ENCODE measurements at places on chromosomes 12 and 14.

- DNase-seq = no peak
Observed at GRCh38 chr14:88025313-88025712, 20.4 kb downstream of the GPR65 start.

- no peak for DNase-seq
Observed at GRCh38 chr12:116556964-116557698, 2.0 kb upstream of the MAP1LC3B2 start.

- DNase-seq = no peak
Observed at GRCh38 chr14:77520555-77520954, 21.9 kb upstream of the ISM2 start.

DNA sequence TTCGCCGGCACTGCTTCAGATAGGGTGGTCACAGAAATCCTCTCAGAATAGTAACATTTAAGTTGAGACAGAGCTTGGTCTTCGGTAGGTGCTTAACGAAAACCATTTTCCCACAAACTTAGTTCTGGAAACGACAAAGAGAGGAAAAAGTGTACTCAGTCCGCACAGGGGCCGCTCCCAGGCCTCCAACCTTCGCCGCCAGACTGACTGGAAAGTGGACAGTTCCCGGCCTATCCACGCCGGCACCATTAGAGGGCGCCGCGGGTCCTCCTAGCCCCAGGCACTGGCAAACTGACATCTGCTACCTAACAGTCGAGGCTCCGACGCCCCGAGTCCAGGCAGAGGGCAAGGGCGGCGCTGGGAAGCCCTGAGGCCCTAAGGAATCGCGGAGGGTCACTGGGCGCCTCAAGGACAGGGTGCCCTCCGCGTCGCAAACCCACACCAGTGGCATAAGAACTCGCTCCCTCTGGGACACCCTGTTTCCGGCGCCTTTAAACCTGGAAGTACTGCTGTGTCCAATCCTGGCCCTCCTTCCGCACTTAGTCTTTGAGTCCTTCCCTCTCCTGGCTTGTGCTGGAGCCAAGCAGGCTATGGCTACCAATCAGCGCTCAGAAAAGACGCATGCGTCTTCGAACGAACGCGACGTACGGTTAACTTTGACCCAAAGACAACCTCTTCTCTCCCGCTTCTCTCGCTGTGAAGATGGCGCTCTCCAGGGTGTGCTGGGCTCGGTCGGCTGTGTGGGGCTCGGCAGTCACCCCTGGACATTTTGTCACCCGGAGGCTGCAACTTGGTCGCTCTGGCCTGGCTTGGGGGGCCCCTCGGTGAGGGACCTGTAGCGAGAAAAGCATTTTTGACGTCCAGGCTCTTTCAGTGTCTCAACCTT is at the start of gene LETMD1:
Gene LETMD1 (plus strand): TSS at position 673 of the 886 bp plus-strand sequence. CDS start 30 bp downstream, at position 703.
- peak; percentile 78 for DNase-seq

DNA sequence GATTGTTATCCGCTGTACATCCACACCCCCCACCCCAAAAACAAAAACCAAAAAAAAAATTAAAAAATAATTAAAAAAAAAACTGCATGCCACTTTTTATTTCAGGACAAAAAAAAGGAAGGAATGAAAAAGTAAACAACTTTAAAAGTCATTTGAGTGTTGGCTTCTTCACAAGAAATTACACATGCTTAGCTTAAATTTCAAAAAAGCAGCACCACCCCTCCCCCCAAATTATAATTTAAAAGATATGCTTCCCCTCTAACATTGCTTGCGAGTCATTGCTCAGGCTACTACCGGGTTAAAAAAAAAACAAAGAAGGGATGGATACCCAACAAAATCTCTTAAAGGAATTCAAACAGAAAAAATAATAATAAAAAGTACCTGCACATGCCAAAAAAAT is 98.5 kb downstream of the BCL11B start:
- DNase-seq = no peak

- no peak for DNase-seq
Observed at GRCh38 chr14:80956922-80957321, 1.5 kb downstream of the TSHR start.

- no peak for DNase-seq
Observed at GRCh38 chr14:104387022-104388010, 192.2 kb upstream of the C14orf180 start.

DNA sequence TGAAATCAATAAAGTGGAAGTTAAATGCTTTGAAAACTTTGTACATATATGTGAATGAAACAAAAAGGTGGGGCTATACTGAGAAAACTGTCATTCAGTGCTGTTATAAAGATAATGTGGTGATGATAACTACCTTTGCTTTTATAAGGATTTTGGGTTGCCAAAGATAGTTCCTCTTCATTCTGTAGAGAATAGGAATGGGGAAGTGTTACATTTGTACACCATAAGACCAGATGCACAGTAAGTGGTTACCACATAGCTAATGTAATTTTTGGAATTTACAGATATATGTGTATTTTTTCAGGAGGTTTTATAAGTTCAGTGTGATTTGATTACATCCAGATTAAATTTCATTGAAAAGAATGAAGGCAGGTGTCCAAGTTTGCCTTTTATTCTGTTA is 18.1 kb downstream of the RAB21 start:
- no peak for DNase-seq

DNA sequence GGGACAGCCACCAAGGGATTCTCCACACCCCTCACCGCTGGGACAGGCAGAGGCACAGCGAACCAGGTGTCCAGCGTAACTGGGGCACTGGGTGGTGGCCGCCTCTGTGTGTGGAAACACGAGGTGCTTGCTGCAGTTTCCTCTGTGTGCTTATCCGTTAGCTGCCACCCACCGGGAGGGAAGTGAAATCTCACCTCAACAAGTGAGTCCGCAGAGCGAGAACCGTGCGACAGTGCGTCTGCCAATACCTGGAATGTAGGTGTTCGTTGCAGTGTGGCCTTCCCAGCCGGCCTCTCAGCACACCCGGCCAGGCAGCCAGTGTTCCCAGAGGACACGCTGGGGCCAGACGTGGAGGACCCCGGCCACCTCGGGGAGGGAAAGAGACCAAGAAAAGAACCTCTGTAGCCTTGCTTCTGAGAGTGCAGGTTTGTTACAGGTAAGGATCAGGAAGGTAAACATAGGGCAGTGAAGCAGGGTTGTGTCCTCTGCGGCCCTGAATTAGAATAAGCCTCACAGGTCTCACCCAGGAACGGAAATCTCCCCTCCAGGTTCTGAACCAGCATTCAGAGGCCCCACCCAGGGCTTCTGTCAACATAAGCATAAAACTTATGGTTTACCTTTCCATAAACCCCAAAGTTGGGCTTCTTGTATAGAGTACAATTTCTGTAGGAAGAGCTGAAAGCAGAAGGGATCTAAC is 1.5 kb downstream of the BCL2L14 start:
- no peak for DNase-seq

DNA sequence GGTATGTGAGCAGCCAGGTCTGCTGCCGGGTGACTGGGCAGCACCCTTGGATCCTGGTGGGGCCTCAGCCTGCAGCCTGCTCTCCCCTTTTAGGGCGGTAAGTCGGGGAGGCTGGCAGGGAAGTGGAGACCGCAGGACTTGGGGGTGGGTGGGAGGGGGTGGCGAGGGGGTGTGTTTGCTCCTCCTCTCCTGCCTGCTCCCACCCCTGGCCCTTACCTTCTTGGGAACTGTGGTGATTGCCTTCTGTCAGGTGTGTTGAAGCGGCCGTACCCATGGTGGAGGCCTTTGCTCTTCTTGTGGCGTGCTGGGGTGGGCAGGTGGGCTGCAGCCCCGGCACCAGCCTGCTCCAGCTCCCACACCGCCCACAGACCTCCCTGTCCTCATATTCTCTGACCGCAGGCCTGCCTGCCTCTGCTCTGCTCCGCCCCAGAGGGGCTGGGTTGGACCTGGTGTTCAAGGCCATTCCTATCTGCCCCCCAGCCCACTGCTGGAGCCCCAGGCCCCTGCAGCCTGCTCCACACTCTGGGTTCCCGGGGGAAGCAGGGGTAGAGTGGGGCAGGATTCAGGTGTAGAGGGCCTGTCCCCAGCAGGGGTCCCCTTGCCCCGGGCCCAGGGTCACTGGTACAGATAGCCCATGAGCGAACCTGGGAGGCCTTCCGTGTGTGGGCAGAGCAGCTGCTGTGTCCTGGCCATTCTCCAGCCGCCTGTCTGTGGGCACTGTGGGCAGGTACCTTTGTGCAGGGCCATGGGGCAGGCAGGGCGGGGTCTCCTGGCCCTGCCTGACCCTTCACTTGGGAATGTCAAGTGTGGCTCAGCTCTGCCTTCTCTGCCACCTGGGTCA is 5.2 kb downstream of the TEDC1 start:
- DNase-seq = no peak

Data from activated CD8-positive, alpha-beta memory T cell treated with anti-CD3 and anti-CD28 coated beads for 1 hour (primary cell).